NCI-H446 treated with DMSO at 0.1 percent for 48 hours (cell line): ENCODE measurements at places on chromosomes 1 and 21.
A peak's percentile ranks its signal among the peaks of the same experiment; 100 is the strongest.

DNA sequence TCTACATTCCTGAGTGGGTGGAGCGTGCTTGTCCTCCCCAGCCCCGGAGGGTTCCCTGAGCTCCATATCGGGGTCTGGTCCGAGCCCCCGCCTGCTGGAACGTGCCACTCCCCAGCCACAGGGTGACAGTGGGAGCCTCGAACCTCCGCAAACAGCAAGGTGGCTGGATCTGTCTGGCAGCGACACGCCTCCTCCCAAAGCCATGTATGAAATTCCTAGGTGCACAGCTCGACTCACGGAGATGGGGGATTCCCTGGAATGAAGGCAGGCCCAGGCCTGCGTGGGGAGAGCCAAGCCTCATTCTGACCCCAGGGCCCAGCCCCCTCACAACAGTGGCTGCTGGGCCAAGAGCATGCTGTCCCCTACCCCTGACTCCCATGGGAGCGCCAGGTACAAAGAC is 32.9 kb downstream of the TP73 start:
- no peak for DNase-seq

DNA sequence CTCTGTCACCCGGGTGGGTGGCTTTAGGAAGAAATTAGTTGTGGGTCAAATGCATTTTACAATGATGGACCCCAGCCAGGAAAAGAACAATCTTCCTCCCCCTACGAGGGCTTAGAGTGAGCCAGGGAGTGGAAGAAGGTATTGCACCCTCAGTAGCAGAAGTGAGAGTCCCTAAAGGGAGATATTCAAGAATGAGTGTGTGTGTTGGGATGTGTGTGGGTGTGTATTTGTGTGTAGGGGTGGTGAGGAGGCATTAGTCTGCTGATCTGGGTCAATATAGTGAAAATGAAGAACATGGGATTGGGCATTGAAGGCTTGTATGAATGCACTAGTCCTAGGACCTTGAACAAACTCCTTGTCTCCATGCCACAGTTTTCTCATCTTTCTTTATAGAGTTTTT is 85.2 kb upstream of the RUNX1 start:
- no peak for DNase-seq

- peak; percentile 92 for DNase-seq
Measured at GRCh38 chr1:81936853-81937252, 136.1 kb downstream of the ADGRL2 start.

GRCh38 chr1:40797668-40798010 is 14.1 kb downstream of the KCNQ4 start:
- DNase-seq = no peak
